ENCODE measurements at places on chromosomes 7 and 10.

GRCh38 chr7:26197153-26198115 lies 3.1 kb downstream of the HNRNPA2B1 start:
- DNase-seq: no peak

DNA sequence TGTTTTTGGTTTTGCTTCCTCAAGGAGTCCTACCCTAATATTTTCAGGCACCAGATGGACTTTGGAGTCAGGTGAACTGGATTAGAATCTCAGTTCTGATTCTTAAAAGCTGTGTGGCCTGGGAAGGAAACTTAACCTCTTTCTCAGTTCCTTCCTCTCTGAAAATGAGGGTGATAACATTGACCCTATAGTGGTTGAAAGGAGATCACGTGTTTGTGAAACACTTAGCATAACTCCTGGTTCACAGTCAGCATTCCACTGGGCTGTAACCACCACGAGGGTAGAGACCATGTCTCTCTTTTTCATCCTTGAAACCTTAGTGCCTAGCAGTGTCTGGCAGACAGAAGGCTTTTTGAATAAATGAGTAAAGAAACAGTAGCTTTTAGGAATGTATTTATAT lies 16.7 kb downstream of the LSMEM1 start:
- DNase-seq: peak; percentile 56

DNA sequence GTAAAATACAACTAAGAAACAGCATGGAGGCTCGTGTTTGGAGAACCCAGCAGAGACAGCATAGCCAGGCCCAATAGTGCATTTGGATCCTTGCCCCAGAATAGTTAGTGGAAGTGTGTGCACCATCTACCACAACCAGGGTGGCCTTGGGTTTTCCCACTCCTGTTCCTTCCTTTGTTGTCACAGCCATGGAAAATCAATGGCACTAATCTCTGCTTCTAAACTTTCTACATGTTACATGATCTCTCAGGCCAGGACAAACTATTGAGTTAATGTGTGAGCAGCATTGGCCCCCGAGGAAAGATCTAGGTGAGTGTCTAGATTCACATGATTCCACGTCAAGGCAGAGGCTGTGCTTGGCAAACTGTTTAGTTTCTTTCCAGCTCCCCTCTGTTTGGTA lies 2.0 kb downstream of the CYP3A7 start:
- no peak for DNase-seq

DNA sequence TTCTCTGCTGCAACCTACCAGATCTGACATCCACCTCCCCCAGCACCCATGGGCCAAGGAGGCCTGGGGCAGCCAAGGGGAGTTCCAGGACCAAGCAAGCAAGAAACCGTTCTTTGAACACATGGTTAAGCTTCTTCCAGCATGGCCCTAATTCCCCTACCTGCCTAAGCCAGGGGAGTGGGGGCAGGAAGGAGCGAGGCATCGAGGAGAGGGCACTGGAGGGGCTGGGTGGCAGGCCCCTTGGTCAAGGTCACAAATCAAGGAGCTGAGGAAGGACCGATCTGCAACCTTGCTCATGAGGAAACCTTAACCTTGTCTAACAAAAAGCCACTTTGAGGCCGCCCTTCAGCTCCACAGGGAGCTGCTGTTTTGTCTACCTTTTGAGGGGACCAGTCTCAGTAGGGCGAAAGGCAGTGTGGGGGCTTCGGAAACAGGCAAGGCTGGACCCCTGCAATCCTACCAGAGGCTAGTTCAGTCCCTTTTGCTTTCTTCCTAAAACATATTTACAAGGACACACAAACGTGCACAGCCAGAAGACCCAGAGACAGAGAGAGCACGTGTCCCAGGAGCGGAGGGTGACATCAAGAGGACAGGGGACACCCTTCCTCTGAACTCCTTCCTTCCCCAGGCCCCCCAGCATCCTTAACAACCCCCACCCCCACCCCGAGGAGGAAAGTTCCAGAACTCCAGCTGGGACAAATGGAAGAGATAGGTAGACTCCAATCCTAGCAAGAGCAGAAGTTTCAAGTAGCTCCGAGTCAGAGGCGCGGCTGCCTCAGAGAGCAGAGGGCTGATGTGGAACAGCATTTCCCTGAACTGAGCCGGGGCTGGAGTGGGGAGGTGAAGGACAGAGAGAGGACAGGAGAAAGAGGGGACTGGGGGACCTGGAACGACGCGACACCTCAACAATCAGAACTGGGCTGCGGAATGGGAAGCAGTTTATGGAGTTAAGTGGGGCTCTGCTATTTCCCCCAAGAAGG lies 28.2 kb downstream of the SPOCK2 start:
- no peak for DNase-seq

DNA sequence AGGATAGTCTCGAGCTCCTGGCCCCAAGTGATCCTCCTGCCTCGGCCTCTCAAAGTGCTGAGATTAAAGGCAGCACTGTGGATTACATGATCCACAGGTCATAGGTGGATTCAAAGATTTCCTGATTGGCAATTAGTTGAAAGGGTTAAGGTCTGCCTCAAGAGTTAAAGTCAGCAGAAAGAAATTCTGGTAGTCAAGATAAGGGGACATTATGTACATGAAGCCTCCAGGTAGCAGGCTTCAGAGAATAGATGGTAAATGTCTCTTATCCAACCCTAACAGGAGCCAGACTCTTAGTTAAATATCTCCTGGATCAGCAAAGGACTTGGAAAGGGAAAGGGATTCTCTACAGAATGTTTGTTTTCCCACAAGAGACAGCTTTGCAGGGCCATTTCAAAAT lies 93.7 kb downstream of the SKIDA1 start:
- DNase-seq: no peak

GRCh38 chr10:98268694-98269431 lies 869 bp upstream of the LOXL4 start:
- DNase-seq: peak; percentile 19

GRCh38 chr7:106068986-106069385 lies 43.1 kb downstream of the SYPL1 start:
- no peak for DNase-seq

DNA sequence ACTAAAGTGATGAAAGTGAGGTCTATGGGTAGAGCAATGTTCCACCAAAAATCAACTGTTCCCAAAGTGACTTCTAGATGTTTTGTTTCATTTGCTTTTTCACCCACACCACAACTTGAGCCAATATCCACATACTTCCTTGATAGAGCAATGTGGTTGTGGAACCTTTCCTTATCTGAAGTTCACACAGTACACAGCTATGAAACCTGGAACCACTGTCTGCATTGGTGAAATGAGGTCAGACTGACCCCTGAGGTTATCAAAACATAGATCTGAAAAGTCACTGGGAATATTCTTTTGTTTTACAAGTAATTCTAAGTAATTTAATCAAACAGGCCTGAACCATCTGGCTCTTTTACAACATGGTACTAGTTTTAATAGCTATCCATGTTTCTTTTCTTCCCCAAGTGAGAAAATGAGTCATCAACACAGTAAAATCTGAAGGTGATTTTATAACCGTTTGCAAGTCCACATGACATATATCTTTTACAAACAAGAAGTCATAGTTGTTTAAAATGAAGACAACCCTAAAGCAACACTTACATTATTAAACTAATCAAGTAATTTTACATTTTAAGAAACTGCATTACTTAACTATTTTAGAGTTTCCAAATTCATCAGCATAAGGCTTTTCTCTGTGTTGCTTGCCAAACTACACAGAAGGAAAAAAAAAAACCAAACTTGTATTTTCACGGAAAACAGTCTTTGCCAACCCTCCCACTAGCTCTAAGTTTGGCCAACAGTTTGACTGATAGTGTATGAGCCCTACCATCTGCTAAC lies 80.3 kb downstream of the LRRC17 start:
- DNase-seq: peak; percentile 88

- DNase-seq: no peak
Observed at GRCh38 chr7:101241015-101241363, 3.4 kb upstream of the CLDN15 start.

- DNase-seq: no peak
Observed at GRCh38 chr10:100987685-100988049, 324 bp downstream of the TWNK start.

DNA sequence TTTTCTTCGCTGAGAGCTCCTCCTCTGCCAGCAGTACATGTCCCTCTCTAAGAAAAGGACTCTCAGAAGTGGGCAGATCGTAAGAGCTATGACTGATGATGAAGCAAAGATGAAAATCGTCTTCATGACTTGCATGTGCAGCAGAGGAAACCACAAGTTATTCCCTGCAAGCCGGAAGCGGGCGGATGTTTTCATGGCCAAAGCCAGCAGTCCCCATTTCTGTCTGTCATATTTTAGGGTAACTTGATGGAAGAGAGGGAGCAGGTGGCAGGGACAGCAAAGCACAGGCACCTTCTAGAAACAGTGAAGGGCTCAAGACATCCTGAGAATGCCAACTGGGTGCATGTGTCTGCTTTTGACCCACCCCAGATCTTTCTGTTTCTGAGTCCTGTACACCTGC lies 19.9 kb downstream of the KLF6 start:
- DNase-seq: no peak

DNA sequence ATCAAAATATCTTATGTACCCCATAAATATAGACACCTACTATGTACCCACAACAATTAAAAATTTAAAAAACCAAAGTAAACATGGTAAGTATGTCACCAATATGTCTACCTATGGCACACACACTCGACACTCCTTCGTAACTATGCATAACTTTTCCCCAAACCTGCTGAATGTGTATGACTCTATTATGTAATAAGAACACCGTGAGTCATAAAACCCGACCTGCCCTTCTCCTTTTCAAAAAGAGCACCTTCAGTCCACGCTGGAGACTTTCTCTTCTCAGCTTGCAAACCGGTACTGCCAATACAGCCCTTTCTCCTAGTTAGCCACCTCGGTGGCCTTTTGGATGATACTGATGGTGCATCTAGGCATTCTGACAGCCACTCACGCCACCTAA lies 186.3 kb downstream of the PRPF18 start:
- DNase-seq: no peak

DNA sequence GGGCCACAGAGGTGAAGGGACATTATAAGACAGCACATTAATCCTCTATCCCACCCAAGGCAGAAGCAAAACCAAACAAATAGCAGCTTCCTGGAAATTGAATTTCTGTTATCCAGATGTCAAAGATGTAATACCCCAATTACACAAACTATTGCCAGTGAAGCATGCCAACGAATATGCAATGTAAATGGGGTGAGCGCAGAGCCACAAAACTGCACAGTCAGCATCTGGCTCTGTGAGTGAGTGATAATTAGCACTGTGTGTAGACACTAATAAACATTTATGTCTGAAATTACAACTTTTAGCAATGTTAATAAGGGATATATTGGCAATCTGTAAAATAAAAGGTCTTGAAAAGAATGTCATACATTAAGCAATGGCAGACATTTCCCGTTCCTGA lies 3.2 kb downstream of the BEND7 start:
- no peak for DNase-seq

DNA sequence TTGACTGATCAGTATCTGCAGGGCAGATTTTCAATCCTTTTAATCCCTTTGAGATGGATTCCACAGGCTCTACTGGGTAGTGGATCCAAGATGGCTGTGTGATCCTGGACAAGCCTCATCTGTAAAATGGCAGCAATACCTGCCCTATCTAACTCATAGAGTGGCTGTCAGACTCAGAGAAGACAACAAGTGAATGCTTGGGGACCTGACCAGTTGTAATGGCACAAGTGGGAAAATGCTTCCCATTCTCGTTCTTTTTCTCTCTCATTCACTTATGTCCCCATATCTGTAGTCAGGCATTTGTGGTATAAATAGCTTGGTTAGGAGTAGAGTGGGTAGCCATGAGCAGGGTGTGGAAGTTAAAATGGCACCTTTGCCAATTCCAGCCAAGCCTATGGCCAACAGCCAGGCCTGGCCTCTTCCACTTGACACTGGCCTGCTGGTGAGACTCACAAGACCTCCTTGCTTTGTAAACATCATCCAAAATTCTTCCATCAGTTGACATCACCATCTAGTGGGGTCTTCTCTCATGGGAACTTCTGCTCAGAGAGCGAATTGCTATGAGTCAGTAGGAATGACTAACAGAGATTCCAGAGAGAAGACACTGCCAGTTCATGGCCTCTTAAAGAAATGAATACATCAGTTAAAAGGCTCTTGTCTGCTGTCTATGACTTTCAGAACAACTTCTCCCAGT lies 150.1 kb downstream of the PLPP4 start:
- peak; percentile 92 for DNase-seq

DNA sequence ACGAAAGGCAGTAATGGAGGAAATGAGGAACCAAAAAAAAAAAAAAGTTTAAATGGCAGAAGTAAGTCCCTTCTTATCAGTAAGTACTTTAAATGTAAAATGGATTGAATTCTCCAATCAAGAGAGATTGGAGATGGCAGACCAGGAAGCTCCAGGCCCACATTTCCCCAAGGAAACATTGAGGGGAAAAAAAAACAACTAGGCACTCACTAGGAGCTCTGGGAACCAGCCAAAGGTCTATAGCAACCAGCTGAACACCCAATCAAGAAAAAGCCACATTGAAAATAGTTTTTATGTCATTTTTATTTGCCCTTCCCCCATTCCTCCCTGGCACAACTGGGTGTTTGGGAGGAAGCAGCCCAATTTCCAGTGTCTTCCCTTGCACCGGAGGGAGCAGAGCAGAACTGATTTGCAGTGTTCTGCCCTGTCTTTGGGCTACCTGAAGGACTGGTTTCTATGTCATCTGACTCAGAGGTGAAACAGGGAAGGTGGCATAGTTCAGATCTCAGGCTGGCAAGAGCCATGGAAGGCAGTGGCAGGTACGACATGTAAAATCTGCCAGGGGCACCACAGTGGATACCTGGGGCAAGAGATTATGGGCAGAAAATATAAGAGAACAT lies 121.9 kb downstream of the SMURF1 start:
- DNase-seq: peak; percentile 18

GRCh38 chr10:17644485-17644943 lies 563 bp downstream of the STAM start:
- DNase-seq: peak; percentile 59

DNA sequence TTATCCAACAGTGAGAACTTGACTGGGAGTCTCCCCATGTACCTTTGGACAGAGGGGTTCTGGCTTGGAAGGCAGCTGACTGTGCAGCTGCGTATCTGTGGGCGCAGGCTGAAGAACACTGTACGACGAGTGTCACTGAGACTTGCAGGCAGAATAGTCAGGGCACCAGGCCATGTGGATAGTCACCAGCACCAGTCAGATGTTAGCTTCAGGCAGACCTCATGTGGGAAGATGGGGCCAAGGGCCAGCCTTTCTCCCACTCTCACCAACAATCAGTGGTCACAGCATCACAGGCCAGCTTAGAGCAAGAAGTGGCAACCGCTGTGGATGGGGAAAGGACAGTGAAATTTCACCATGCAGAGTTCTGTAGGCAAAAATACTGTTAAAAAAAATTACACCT lies 43.4 kb upstream of the GJD4 start:
- DNase-seq: no peak

DNA sequence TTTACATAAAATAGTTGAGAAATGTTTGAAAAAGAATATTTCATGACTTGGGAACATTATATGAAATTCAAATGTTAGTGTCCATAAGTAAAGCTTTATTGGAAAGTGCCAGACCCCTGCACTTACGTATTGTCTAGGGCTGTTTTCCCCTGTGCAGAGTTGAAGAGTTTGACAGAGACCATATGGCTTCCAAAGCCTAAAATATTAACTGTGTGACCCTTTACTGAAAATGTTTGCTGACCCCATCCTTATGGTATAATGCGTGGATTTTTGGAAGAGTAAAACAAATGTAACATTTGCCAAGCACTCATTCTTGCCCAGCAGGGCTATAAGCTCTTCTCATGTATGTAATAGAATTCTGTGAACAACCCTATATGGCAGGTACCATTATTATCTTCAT lies 40.1 kb upstream of the RAB18 start:
- DNase-seq: no peak
